ENCODE measurements at places on chromosomes 2 and 18. TPM values are rescaled to one million over a fixed set of nuclear protein-coding genes. Genes with fewer than 3 reads are reported as not detected.

Gene ANKRD62
- not detected for total RNA-seq

Gene PELI1
- total RNA-seq: 40.1 TPM

Gene C2orf78
- not detected for total RNA-seq

Gene RFX8
- 2.3 TPM for total RNA-seq

Gene STAT4
- 109 TPM for total RNA-seq

- H3K36me3 ChIP-seq: peaks cover 65% of the 10 kb centered on the region
- peak overlapping the region; percentile 98 for H3K27ac ChIP-seq
- DNase-seq: peak; percentile 77
- peaks cover 73% of the 10 kb centered on the region for H3K4me1 ChIP-seq
Measured at GRCh38 chr18:69897397-69898108, 50.1 kb downstream of the CD226 start.

DNA sequence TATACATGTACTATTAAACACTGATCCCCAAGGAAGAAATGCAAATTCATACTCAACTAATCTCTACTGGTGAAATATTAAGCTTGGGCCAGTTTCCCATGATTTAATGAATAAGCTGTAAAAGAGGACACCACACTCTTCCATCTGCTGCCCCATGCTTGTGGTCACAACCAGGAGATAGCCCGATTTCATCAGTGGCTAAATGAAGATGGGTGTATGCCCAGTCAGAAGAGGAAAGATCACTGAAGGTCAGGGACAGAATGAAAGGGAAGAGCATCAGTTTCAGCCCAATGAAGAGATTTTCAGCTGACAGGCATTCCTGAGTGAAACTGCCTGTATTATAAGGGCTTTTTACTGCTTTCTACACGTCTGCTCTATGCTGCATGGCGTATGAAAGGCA is 103.5 kb downstream of the KCNS3 start:
- no peak for DNase-seq
- no peaks in the 10 kb centered on the region for H3K36me3 ChIP-seq
- H3K27me3 ChIP-seq: no peaks in the 10 kb centered on the region
- no peak overlapping the region for H3K4me3 ChIP-seq
- no peaks in the 10 kb centered on the region for H3K4me1 ChIP-seq

DNA sequence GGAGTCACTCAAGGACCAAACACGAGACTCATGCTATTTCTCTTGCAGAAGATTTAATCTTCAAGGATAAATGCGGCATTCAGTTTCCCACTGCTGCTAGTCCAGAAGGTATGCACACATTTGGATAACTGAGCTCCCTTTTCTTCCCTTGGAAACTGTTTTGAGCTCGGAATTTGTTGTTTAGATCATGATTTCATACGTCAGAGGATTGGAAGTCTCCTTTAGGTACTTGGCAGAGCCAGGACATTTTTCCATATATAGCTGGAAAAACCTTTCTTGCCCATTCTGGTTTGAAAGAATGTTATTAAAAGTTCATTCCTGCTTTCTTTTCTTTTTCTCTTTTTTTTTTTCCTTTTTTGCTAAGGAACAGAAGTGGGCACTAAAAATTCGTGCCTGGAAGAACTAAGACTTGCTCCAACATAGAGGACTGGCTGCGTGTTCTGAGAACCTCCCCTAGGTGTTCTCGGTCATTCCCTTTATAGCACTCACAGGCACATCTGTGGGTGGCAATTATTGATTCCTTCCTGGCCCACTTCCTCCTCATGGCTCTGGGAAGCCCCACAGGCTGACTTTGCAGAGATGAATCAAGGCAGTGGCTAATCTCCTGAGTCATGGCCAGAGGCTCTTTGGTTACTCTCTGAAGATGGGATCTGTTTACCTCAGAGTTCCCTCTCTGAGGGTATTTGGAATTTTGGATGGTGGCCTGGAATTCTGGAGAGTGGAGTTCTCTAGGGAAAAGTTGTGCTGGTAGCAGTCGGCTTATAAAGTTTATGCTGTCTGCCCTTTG is 104.8 kb downstream of the PLCL1 start:
- H3K27ac ChIP-seq: no peak overlapping the region
- H3K4me1 ChIP-seq: peaks cover 3% of the 10 kb centered on the region
- no peak for DNase-seq

- no peak for DNase-seq
- no peaks in the 10 kb centered on the region for H3K27me3 ChIP-seq
- no peak overlapping the region for H3K4me3 ChIP-seq
- H3K4me1 ChIP-seq: no peaks in the 10 kb centered on the region
Measured at GRCh38 chr18:66874812-66875474, 271.1 kb upstream of the CDH19 start.

- DNase-seq: no peak
- H3K27ac ChIP-seq: no peak overlapping the region
- no peaks in the 10 kb centered on the region for H3K36me3 ChIP-seq
- H3K4me3 ChIP-seq: no peak overlapping the region
- H3K4me1 ChIP-seq: no peaks in the 10 kb centered on the region
Measured at GRCh38 chr18:64082513-64082912, 66.4 kb downstream of the LINC00305 start.

GRCh38 chr2:168939918-168940317 is 38.8 kb downstream of the G6PC2 start:
- H3K4me1 ChIP-seq: peaks cover 7% of the 10 kb centered on the region
- no peak overlapping the region for H3K4me3 ChIP-seq
- H3K27ac ChIP-seq: no peak overlapping the region
- no peak for DNase-seq
- H3K27me3 ChIP-seq: peaks cover 17% of the 10 kb centered on the region

- H3K4me3 ChIP-seq: no peak overlapping the region
- H3K36me3 ChIP-seq: peaks cover 29% of the 10 kb centered on the region
- H3K27me3 ChIP-seq: no peaks in the 10 kb centered on the region
- H3K4me1 ChIP-seq: peaks cover 10% of the 10 kb centered on the region
- peak overlapping the region; percentile 22 for H3K27ac ChIP-seq
Measured at GRCh38 chr2:208358758-208359631, 47.6 kb upstream of the PTH2R start.

- no peaks in the 10 kb centered on the region for H3K36me3 ChIP-seq
- no peak for DNase-seq
- H3K4me1 ChIP-seq: no peaks in the 10 kb centered on the region
- H3K27ac ChIP-seq: no peak overlapping the region
Measured at GRCh38 chr2:10238991-10239485, 63.7 kb upstream of the HPCAL1 start.

DNA sequence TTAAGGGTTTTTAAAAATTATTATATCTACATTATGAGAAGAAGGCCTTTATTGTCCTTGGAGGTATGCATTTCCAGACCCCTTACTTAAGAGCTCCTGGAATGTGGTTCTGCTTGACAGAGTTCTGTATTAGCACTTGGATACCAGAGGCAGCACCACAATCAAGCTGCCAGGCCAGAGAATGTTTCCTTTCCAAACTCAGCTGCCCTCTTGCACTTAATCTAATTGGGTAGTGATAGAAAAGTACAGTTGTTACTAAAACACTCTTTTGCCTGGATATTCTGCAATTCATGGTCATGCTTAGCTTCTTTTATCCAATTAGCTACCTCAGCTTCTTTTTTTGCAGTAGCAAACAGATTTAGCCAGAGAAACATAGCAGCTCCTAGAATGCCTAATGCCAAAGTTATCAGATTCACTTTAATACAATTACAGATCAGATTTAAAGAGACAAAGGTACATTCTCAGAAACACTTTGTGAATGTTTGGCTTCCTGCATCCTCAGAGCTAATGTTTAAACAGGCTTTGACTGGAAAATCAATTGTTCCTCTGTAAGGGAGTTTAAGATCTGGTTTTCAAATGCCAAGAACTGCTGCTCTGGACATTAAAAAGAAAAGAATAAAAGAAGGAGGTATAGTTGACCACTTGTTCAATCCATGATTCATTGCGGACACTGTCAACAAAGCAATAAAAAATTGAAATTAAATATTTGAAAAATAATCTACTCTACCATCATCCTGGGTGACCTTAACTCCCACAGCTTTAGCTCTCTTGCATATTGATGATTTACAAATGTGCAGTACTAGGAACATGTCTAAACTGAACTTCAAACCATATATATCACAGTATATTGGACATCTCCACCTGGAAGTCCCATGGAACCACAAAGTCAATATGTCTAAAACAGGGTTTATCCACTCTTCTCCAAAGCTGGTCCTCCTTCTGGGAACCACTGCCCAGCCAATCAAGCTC is 12.8 kb downstream of the NOSTRIN start:
- no peak for DNase-seq
- peaks cover 12% of the 10 kb centered on the region for H3K27me3 ChIP-seq
- H3K4me1 ChIP-seq: no peaks in the 10 kb centered on the region
- H3K27ac ChIP-seq: no peak overlapping the region
- no peaks in the 10 kb centered on the region for H3K36me3 ChIP-seq

GRCh38 chr18:47997338-47997780 is 66.9 kb upstream of the SMAD2 start:
- H3K27me3 ChIP-seq: peaks cover 10% of the 10 kb centered on the region
- peak; percentile 50 for DNase-seq
- no peaks in the 10 kb centered on the region for H3K4me1 ChIP-seq
- H3K4me3 ChIP-seq: no peak overlapping the region
